ENCODE measurements at places on chromosomes 2 and 18.

DNA sequence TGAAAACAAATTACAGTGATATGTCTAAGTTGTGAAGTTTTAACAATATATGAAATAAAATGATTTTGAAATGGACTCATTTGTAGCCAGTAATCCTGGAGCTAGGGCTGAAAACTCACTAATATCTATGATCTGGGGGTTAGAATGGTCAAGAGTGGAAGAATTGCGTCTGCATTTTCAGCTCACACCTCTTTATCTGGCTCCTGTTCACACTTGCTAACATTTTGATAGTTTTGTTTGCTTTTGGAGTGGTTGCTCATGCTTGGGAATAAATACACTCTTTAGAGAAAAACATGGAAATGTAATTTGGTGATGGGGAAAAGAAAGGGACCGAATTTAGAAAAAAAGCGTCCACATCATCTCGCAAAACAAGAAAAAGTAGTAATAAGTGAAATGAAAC lies 30.7 kb downstream of the UBE2F start:
- DNase-seq: no peak

- DNase-seq: no peak
Measured at GRCh38 chr2:3209258-3209657, 168.4 kb downstream of the EIPR1 start.

DNA sequence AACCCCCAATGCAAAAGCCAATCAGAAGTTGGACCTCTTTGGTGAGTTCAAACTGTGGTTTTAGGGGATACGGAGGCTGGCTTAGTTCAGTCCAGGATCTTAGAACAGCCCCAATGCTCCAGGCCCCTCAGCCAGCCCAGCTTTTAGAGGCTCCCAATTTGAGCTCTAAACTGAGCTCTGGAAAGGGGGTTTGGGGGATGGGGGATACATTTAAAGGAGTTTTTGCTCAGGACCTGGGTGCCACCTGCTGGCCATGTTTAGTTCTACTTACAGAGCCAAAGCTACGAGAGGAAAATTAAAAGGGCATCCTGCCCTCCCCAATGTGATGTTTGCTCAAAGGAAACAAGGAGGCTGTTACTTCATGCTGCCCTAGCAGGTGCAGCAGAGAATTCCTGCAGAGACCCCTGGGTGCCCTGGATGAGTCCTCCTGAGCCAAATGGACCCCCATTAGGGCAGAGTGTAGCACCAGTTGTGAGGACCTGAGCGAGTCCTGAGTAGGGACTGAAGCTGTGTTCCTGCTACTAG lies 15.9 kb upstream of the TMEM214 start:
- peak; percentile 77 for DNase-seq

DNA sequence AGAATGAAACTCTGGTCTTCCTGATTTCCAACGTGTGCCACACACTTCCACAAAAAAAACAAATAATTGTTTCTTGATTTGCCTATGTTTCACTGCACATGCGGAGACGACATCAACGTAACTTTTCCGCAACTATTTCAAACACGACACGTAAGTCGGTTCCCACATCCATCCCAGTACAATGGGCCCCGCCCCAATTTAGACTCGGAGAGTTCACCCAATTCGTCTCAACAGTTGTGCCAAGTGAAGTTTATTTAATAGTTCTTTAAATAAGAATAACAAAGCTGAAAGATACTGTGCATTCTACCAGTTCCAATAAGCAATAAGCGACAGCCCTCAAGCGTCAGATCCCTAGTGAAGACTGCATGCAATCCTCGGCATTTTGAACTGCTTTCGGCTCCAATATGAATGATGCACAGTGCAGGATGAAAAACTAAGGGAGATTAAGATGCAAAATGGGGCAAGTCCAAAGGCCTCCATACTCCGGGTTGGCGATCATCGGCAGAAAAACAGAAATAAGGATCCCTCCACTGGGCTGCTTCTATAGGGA lies 664 bp downstream of the CCT4 start:
- peak; percentile 28 for DNase-seq

- no peak for DNase-seq
Measured at GRCh38 chr2:199455210-199455544, 2.6 kb downstream of the SATB2 start.

GRCh38 chr18:51168960-51169662 lies 28.4 kb downstream of the MEX3C start:
- no peak for DNase-seq

DNA sequence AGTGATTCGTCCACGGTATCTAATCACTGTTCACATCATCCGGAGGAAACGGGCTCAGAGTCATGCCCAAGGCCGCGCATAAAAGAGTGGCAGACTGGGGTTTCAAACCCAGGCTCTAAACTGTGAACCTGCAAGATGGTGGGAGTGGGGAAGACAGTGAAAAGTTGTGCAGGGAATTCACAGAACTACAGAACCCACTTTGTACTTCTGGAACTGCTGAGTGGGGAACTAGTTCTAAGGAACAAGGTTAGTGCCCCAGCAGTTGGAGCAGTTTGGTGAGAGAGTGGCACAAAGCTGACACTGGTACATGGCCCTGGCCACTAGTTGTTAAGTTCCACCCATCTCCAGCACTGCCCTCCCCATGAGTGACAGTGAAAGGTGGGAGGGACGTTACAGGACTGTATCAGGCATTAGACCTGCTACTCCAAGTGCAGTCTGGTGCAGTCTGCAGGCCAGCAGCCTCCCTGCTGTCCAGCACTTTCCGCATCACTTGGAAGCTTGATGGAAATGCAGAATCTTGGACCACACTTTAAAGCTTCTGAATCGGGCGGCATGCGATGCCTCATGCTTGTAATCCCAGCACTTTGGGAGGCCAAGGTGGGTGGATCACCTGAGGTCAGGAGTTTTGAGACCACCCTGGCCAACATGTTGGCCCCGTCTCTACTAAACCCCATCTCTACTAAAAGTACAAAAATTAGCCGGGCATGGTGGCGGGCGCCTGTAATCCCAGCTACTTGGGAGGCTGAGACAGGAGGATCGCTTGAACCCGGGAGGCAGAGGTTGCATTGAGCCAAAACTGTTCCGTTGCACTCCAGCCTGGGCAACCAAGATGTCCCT lies 47.3 kb downstream of the C2orf42 start:
- DNase-seq: peak; percentile 76

DNA sequence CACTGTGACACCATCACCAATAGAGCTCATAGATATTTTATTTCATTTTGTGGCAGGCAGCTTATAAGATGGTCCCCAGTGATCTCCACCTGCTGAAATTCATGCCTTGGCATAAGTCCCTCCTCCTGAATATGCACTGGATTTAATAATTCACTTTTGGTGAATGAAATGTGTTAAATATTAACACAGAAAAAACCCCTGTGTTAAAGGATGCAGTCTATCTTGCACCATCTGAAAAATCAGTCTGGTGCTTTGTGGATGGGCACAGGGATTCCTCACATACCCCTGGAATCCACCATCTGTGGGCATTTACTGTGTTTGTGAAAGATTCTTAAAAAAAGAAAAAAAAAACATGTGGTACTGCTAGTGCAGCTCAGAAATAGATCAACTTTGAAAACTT lies 26.1 kb upstream of the WIPF1 start:
- no peak for DNase-seq

DNA sequence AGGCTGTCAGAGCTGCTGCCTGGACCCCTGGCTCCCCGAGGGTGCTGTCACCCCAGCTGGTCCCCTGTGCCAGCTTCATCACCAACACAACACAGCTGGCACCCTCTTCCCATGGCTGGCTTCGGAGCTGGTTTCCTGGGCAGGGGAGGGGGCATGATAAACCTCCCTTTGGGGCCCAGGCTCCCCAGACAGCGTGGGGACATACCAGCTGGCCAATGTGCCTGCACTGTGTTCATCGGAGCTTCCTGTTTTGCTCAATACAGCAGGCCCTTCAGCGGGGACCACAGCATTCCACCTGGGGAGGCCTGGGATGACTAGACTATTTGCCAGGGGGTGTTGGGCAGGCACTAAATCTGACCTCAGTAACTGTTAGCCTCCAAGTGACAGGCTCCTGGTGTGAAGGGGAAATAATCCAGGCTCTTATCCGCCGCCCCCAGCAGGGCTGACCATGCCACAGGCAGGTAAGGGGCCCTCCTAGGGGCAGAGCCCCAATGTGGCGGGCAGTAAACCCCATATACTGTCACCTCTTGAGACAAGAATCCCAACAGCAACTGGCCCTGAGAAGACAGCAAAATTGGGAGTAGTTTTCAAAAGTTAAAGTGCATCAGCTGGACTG lies 44.6 kb downstream of the EMX1 start:
- DNase-seq: peak; percentile 45

DNA sequence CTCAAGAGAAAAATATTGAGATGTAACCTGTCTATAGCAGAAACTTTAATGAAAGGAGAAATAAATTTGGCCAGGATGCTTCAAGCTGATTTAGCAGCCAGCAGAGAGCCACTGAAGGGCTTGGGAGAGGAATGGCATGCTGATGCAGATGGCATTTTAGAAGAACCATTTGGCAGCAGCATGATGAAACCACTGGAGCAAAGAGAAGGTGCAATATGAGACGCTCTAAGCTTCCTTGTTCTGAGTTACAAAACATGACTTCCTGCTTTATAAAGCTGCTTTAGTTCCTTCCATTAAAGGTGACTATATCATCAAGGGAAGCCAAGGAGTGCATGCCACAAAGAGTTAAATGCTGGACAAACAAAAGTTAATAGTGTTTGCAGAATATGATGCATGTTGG lies 189.7 kb downstream of the PID1 start:
- DNase-seq: no peak

DNA sequence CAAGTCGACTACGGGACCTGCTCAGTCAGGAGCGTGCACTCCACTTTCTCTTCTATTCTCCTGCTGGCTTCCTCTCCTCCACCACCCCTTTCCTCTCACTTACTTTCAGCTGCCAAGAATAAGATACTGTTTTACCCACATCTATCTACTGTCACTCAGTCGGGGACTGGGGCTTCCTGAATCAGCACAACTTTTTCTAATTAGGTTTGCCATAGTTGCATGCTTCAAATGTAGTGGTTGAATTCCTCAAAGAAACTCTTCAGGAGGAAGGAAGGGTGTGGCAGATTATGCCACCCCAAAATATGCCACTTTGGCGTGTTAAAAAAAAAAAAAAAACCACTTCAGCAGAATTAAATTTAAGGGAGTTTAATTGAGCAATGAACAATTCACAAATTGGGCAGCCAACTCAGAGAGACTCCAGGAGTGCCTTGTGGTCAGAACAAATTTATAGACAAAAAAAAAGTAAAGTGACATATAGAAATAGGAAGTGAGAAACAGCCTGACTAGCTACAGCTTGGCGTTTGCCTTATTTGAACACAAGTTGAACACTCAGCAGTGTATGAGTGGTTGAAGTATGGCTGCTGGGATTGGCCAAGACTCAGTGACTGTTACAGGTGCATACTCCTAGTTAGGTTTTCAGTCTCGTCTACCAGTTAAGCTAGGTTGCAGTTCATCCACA lies 32.5 kb upstream of the RMDN2 start:
- DNase-seq: no peak

- no peak for DNase-seq
Measured at GRCh38 chr2:158967114-158967730, 1.2 kb upstream of the TANC1 start.

GRCh38 chr2:46747297-46747818 lies 168.2 kb downstream of the MCFD2 start:
- no peak for DNase-seq

DNA sequence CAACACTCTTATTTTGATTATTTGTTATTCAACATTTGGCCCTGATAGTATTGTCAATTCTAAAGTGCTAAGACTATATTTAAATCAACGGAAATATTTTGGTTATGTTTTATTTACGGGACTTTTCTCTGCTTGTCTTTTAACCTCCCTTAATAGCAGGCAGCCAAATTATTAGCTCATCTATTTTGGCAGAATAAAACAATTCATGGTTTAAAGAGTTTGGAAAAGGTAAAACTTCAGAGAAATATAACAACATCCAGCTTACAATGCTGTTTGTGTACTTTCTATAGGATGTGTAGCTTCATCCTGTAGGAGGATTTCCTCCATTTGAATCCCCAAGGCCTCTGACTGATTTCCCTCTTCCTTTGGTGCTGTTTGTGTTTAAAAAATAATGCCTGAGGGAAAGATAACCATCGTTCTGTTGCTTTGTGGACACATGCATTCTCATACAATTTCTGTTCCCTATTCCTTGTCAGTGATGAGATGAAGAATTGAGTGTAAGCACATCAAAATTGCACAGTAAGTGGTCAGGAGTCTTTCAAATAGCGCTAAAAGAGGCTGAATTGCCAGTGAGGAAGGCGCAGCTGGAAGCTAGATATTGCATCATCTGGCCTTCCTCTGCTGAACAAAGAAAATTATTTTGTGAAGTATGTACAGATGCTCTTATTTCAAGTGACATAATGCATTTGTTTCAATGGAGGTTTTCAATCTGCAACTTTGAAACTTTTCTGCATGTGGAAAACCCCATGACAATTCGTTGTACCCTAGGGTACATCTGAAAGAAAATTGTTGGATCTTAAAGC lies 80.3 kb downstream of the CD28 start:
- no peak for DNase-seq

- DNase-seq: no peak
Measured at GRCh38 chr2:31239593-31240177, 5.7 kb downstream of the EHD3 start.

DNA sequence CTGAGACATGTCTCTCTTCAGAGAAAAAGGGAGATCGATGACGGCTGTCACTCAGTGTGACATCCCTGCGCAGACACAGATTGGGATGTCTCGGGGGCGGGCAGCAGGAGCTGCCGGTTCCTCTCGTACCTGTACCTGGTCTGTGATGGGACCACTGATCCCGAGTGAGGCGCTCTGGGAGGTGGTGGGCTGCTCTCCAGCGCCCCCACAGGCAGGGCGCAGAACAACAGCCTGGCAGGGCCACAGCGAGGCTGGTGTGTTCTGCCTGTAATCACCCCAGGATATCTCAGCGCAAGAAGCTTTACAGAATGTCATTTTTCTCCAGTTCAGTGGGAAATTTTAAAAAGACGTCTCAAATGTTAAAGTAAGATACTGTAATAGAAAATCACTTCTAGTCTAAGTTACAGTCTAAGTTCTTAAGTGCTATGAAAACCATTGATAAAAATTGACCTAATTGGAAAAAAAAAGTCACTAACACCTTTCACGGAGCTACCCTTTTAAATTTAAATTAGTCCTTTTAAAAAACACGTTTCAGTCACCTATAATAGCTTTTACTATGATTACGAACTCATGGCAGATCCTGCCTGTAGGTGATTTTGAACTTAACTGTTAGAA lies 189.8 kb downstream of the SNTG2 start:
- no peak for DNase-seq

DNA sequence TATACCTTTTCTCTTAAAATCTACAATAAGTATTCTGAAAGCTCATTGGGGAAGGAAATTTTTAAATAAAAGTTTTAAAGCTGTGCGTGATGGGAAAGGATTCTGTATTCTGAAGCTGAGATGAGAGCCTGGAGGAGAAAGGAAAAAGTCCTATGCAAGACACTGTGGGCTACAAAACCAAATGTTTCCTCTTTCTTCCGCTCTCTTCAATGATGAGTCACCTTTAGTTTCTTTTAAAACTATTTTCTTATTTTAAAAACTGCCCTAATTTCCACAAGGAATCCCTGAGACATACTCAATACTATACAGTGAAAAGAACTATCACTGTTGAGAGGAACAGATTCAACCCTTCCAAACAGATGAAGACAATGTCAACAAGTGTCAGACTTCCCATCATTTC lies 87.4 kb downstream of the INO80D start:
- DNase-seq: no peak

All from kidney (tissue), 22 donors.